ENCODE measurements at places on chromosomes 3 and 15. TPM values are rescaled to one million over a fixed set of nuclear protein-coding genes. Genes with fewer than 3 reads are reported as not detected.

- DNase-seq = peak; percentile 60
These were observed 143.8 kb downstream of the GMNC start for GRCh38 chr3:190718671-190719070.

- DNase-seq = no peak
These were observed 191.9 kb upstream of the TSC22D2 start for GRCh38 chr3:150216041-150216811.

GRCh38 chr3:124793054-124793739 lies 62.9 kb downstream of the UMPS start:
- DNase-seq = peak; percentile 78

- no peak for DNase-seq
These were observed 9.1 kb downstream of the SEMA6D start for GRCh38 chr15:47726399-47726823.

DNA sequence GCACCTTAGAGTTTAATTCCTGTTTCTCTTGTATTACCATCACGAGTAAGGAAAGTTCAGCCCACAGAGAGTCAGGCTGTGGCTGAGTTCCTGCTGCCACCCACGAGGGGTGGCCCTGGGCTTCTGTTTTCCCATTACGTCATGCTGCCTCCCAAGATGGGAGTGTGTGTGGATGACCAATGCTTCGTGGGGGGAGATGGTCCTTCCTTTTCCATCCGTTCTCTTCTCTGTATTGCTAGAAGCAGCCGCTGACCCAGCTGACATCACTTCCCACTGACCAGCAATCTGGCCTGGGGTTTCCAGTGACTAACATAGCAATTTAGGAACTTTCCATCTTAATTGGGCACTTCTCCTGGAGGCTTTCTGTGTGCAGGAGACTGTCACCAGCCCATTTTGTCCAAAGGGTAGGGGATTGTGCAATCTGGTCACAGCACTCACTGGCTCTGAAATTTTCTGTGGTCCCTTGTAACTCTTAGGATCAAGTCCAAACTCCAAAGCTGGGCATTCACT lies 9.3 kb downstream of the IRAK2 start:
- no peak for DNase-seq

DNA sequence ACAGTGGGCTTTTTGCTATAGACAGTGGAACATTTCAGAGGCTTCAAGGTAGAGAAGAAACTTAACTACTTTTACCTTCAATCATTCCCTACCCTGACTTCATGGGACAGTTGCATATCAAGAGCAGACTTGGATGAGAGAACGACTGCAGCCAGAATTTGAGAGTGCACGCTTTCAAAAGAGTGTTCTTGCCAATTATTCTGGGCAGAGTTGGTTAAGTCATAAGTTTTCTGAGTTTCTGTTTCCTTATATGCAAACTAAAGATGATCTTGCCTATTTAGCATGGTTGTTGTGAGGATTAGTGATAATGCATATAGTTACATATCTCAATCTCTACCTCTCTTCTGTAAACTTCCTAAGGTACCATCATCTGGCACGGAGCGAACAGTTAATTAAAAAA lies 7.6 kb downstream of the SLC9A9 start:
- DNase-seq = no peak

DNA sequence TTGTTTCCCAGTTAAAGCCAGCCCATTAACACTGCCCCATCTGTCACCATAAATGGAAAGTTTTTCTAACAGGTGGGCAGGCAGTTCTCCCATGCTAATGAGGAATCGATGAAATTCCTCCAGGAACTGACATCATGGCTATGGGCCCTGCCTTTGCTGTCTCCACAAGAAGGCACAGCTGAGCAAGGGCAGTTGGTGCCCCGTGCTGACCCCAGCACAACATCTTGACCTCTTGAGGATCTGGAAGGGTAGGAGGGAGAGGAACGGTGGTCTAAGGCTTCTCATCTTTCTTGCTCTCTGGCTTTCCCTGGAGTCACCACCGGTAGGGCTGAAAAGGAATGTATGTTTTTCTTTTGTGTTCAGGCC lies 46.7 kb downstream of the CHCHD6 start:
- DNase-seq = no peak

GRCh38 chr3:86225461-86225860 lies 765.5 kb downstream of the VGLL3 start:
- no peak for DNase-seq

DNA sequence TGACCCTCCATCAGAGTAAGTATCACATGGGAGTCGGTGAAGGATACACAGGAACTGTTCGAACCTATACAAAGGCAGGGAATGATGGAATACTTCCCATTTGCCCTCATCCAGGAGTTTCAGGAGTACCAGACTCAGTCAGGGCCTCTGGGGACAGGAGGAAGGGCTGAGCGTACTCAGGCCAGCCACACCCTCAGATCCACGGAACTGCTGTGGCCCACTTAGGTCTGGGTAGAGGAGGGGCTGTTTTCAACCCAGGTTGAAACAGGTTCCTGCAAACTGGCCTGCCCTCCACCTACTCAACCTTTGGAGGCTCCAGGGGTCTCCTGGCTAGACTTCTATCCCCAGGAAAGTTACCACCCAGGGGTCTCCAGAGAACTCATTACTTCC lies 6.7 kb upstream of the IGDCC3 start:
- no peak for DNase-seq

DNA sequence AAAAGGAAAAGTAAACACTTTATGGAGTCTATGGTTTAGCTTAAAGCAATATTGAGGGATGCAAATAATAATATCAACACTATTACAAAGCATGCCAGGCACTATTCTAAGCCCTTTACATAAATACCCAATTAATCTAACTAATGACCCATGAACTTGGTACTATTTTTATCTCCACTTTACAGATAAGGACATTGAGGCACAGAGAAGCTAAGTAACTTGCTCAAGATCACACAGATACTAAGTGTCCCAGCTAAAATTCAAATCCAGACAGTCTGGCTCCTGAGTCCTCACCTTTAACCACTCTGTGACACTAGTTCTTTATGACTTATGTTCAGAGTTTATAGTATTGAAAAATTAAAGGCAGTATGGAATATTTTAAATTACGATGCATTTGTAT lies 5.6 kb downstream of the MBD4 start:
- no peak for DNase-seq

- no peak for DNase-seq
These were observed 22.5 kb upstream of the BNIP2 start for GRCh38 chr15:59711451-59712243.

DNA sequence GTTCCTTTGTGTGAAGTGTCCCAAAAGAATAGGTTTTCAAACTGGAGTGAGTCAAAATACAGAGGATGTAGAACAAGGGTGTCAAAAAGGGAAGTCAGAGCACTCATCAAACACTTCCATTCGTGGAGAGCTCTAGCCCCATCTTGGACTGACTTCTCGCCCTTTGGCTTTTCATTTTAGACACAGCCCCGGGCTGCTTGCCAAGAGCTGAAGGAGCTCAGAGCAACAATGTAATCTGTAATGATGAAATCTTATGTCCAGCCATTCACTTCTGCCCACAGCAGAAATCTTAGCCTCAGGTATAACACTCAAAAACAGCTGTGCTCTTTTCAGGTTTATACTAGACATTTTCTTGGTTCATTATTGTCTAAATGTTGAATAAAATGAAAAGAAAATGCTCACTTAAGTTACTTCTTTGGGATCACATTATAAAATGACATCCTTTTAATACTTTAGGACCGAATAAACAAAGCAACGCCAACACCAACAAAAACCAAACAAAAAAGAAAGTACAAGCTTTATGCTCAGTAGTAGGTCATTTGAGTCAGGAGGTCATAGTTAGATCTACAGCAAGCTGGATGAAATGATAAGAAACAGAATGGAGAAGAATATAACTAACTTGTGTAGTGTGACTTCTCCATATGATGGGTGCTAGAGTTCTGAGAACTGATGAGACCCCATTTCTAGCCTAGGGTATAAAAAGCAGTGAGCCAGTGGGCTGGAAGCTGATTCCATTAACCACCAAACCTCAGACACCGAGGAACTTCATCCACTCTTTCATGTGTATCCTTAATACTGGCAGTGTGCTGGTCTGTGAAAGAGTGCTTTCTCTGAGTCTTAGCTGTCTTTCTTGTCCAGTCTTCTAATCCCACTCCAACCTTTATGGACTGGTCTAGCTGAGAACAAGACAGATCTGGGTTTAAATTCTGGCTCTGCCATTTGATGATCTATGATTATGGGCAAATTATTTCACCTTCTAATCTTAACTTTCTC lies 131.8 kb upstream of the SLC7A14 start:
- no peak for DNase-seq

DNA sequence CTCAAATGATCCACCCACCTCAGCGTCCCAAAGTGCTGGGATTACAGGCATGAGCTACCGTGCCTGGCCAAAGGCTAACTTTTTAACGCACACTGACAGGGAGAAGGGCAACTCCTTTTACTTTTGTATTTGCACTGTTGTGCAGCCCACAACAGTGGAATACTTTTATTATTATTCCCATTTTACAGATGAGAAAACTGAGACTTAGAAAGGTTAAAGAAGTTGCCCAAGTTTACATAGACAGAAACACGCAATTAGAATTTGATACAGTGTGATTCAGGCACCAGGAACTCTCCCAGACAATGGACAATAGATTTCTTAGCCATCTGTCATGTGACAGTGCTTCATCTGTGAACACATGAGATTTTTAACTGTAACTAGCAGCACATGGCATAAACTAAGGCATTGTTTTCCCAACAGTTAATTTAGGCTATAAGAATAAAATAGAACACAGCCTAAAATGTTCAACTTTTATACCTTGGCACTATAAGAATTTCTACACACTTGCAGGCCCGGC lies 18.8 kb downstream of the STAG1 start:
- DNase-seq = peak; percentile 41

- no peak for DNase-seq
These were observed 137.9 kb downstream of the UACA start for GRCh38 chr15:70625438-70625837.

DNA sequence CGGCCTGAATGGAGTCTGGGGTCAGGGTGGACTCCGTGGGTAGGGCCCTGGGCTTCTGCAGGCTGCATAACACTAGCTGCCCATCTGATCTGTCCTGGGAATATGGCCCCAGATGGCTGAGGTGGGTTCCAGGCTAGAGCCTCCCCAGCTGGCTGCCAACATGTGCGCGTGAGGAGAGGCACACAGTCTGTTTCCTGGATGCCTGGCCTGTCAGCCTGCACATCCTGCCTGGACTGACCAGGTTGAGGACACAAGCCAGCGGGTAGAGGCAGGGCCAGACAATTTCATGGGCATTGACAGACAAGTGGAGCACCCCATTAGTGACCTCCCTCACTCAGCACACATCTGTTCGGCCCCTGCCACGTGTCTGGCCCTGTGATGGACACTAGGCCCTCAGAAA lies 29.8 kb upstream of the RPL29 start:
- DNase-seq = no peak

GRCh38 chr3:150699068-150699639 lies 4.6 kb downstream of the ERICH6 start:
- peak; percentile 23 for DNase-seq

- no peak for DNase-seq
These were observed 150.7 kb downstream of the SST start for GRCh38 chr3:187519428-187519890.

- no peak for DNase-seq
These were observed 1.3 kb upstream of the CHRNB4 start for GRCh38 chr15:78642331-78642730.

- no peak for DNase-seq
These were observed 3.5 kb upstream of the CHAC1 start for GRCh38 chr15:40949756-40950207.

DNA sequence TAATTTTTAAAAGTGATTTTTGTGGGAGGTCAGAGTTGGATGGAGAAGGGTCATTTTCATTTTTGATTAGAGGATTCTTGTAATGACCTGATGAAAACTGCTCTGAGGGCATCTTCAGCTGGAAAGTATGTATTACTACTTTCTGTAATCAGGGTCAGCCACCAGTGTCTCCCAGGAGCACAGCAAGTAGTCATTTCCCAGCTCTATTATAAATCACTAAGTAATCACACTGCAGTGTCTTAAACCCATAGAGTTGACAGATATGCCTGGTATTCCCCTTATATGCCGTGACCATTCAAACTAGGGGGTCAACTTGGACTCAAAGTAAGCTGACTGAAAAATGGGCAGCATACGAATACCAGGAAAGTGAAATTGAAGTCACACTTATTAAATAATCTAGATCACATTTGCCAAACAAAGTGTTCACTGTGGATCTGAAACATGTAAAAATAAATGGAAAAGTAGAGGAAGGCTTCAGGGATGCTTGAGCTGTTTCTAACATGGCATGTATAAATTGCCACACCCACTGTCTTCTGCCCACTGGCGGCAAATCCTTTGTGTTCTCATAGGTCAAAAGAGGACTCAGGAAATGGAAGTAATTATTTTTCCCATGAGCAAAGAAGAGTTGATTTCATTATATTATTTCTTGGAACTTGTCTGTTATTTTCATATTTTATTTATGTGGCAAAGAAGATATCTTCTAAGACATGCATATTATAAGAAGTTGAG lies 105.7 kb downstream of the MBNL1 start:
- DNase-seq = no peak

- no peak for DNase-seq
These were observed 49.0 kb downstream of the KY start for GRCh38 chr3:134601539-134602439.

DNA sequence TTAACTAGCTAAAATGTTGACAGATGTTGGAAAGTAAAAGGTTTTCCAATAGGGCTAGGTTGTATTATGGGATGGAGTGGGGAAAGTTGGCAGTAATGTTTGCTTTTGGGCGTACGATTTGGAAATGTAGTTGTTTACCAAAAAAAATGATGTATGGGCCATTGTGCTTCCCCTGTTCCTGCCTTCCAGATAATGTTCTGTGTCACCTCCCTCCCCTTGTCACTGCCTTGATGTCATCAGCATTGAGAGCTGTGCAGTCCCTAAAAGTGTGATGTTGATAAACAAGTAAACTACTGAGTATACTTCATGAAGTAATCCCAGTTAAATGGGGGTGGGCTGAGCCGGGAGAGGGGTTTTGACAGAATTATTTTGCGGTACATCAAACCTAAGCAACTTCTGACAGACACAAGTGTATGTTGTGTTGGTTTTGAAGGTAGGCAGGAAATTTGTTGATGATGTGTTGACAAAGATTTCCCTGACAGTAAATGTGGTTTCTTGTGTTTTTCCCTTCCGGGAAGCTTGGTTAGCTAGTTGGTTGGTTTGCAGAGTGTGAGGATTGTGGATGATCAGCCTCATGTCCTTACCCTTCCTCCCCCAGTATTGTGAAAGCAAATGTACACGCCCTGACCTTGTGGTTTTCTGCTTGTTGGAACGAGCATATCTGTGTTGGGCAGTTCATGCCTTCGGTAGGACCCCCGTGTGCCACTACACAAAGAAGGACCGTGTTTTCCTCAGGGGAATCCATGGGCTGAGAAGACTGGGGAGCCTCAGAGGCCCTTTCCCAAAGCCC lies 87.3 kb downstream of the PGPEP1L start:
- DNase-seq = no peak

The RPUSD3 gene
- 56.4 TPM for total RNA-seq

The TGM5 gene
- total RNA-seq = not detected

The DET1 gene
- 1.5 TPM for total RNA-seq

The ZNF280D gene
- 11.6 TPM for total RNA-seq

The ENTPD3 gene
- 2.4 TPM for total RNA-seq

The CYP1A2 gene
- not detected for total RNA-seq

The RLBP1 gene
- not detected for total RNA-seq

The RARRES1 gene
- total RNA-seq = not detected

The MOBP gene
- not detected for total RNA-seq

The GOLGA8G gene
- not detected for total RNA-seq

The GLDN gene
- total RNA-seq = not detected

The PODXL2 gene
- 2.5 TPM for total RNA-seq

The GOLGA6D gene
- total RNA-seq = not detected

The ALCAM gene
- 117 TPM for total RNA-seq
